ENCODE measurements at places on chromosomes 11 and 22.
A peak's percentile ranks its signal among the peaks of the same experiment; 100 is the strongest.

- DNase-seq, result peak; percentile 31
Measured at GRCh38 chr11:62547691-62548281, 1.2 kb upstream of the AHNAK start.

GRCh38 chr11:5689551-5689983, at the start of gene TRIM22:
TRIM22 (plus strand) TSS chr11:5689790; CDS start chr11:5696233, 6,443 bp downstream.
- DNase-seq, result peak; percentile 76

DNA sequence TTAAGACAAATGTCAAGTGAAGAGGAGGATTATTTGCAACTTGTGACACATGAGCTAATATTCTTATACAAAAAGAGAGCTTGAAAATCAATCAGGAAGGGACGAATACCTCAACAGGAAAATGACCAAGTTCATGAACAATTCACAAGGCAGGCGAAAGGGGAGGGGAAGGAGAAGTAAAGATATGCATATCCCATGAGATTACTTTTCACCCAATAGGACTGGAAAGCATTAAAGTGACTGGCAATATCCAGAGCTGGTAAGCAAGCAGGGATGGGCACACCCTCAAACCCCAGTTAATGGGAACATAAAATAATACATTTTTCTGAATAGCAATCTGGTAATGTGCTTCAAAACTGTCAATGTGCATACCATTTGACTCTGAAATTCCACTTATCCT, 129.5 kb downstream of the SLC1A2 start:
- no peak for DNase-seq

- no peak for DNase-seq
Measured at GRCh38 chr11:77779935-77780334, 40.6 kb downstream of the RSF1 start.

- peak; percentile 70 for DNase-seq
Measured at GRCh38 chr11:61042961-61043540, 59.2 kb upstream of the CD5 start.

GRCh38 chr11:34345540-34345876, 12.3 kb downstream of the ABTB2 start:
- DNase-seq, result no peak

- DNase-seq, result no peak
Measured at GRCh38 chr11:76074148-76075095, 131.9 kb downstream of the WNT11 start.

DNA sequence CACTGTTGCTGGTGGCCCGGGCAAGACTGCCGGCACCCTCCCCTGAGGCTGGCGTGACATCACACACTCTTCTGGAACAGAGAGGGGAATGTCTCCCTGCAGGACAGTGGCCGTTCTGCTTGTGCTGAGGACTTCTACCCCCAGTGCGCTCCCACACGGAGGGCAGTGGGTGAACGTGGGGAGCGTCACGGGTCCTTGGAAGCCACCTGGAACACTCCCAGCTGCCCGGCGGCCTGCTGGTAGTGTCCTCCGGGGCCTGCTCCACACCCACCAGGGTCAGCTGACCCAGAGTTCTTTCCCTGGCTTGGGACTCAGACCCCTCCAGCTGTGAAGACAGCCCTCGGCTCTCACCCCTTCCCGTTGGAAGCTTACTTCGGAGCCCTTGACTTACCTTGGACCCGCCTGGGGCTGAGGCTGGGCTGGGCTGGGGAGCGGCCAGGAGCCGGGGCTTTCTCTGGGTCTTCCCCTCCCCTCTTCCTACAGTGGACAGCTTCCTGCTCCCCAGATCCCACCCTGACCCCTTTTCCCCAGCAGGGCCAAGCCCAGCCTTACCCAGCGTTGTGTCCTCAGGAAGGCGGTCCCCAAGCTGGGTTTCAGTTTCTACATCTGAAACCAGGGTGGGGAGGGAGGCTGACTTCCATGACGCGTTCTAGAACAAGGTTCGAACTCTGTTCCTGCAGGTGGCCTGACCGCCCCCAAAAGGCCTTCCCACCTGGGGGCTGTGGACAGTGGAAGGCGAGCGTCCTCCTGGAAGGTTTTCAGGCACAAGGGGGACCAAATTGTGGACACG, 14.8 kb upstream of the GAL start:
- DNase-seq, result no peak

DNA sequence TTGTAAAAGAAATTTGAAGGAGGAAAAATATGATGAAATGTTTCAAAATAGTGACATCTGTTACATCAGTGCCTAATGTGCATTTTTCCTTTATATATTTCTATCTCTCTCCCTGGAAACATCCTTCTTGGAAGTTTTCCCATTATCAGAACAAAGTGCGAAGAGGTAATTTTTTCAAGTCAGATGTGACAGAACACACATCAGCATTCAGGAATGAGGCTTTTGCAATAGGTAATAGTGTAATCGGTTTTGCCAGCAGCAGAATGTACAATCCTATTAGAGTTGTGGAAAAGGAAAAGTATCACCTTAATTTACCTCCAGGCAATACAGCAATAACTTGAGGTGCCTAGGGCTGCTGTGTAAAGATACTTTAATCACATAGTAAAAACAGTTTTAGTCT, 275.8 kb downstream of the FAT3 start:
- DNase-seq, result no peak

DNA sequence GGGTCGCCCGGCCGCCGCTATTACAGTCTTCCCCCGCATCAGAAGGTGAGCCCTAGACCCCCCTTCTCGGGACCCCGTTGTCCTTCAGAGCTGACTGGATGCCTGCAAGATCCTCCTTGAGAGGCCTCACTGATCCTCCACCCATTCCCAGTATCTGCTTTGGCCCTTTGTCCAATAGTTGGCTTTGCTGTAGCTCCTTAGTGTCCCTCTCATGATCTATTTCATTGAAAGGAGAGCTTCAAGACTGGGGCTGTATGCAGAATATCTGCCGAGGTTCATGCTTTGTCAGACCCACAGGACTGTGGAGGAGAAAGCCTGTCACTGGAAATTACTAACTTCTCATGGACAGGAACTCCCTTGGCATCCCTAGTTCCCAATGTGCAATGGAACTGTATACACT, 499 bp downstream of the DLAT start:
- no peak for DNase-seq

DNA sequence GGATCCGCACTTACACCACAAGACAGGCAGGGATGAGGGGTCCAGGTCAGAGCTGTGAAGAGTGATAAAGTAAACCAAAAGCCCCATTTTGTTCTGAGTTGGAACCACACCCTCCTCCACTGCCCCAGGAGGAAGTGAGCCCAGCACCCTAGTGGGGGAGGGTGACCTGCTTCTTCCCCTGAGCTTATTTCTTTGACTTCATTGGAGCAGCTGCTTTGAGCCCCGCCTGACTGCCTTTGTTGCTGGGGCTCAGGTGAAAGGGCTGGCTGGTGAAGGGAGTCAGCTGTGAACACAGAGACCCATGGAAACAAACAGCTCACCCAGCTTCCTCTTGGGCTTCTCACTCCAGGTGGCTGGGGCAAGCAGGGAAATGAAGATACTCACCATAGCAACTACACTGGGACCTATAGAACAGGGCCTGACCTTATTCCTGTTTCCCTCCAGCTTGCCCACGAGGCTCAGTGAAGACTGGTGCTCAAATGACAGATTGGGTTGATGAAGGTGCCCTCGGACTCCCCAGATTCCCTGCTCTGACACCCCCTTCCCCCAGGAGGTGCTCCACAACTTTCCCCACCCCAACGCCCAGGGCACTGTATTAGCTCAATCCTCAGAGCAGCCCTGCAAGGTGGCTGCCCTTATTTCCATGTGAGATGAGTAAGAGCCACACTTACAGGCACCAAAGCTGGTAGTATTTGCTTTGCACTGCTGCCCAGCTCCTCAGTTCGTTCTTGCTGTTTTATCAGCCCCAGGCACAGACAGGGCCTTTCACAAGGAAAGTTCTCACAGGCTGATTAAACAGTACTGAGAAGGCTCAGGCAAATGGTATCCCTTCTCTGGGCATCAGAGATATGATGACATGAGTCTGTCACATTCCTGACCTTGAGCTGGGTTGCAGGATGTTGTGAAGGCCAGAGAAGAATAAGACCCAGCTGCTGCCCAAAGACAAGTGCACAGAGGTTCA, 2.4 kb downstream of the UCP2 start:
- DNase-seq, result peak; percentile 86

DNA sequence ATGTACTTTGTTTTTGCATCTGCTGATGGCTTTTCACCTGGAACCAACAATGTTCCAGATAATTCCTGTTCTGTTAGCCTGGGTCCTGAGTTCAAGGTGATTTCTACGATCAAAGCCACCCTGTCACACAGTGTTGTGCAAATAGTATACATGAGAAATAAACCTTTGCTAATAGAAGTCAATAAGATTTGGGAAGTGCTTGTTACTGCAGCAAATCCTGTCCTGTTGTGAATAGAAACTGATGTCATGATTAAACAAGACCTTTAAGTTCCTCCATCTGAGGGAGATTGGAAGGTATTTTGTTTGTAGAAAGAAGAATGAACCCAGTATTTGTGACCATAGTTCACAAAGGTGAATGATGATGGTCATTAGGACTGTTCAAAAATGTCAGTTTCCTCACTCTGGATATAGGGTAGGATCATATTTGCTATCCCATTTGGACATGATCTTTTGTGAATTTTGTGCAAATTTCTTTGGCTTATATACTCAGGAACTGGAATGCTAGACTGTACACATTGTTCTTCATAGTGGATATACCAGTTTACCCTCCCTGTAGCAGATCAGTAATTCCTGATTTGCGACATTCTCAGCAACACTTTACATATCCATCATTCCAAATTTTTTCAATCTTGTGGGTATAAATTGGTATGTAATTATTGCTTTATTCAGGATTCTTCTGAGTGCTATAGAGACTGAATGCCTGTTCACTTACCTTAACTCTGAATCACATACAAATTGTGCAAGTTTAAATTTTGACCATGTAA, 428.5 kb downstream of the METTL15 start:
- no peak for DNase-seq
